ENCODE measurements at places on chromosomes 4 and X.

- DNase-seq = no peak
These were observed 19.5 kb upstream of the CCNI start for GRCh38 chr4:77095101-77095821.

DNA sequence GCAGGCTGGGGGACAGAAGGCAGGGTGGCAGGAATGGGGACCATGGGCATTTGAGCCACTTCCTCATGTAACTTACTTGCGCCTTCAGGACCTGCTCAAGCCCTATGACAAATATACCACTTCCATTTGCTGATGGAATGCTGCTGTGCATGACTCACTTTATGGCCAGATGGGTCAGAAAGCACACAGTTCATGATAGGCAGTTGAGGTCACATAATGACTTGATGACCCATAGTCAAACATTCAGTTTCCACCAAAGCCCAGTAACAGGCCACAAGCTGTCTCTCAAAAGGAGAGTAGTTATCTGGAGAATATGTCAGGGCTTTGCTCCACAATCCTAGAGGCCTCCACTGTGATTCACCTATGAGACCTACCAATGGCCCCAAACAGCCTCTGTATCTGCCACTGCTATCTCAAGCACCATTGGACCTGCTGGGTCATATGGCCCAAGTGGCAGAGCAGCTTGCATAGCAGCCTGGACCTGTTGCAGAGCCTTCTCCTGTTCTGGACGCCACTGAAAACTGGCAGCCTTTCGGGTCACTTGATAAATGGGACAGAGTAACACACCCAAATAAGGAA, 5.3 kb upstream of the PAPSS1 start:
- DNase-seq = no peak

GRCh38 chr4:163673848-163674697, 179.6 kb downstream of the TMA16 start:
- DNase-seq = no peak

DNA sequence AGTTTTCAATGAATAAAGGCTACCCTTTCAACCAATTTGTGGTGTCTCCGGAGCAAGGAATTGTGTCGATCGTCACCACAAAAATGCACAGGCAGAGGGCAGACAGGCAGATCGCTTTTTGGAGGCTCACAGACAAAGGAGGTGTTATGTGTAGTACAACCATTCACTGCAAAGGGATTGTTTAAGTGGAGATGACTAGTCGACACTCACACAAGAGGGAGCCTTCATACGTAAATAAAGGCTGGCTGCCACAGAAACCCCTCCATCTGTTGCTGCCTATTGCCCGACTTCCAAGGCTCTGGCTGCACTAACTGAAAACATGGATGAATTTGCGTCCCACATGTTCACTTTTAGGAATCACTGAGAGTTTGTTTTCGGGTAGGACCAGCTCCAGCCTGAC, 281.1 kb downstream of the NKX6-1 start:
- DNase-seq = no peak

DNA sequence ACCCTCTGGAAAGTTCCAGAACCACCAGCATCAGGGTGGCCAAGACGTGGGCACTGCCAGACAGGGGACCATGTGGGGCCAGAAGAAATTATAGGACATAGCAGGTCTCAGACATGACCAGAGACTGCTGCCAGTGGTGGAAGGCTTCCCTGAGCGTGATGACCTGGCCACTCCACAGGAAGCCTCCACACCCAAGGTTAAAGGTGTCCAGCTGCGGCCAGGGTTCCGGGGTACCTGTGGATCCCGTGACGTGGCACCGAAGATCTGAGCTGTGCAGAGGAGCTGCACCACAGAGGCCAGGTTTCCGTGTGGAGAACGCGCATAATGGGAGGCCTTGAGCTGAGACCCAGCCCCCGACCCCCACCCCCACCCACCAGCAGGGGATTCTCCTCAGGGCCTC, 16.4 kb upstream of the CTBP1 start:
- no peak for DNase-seq

DNA sequence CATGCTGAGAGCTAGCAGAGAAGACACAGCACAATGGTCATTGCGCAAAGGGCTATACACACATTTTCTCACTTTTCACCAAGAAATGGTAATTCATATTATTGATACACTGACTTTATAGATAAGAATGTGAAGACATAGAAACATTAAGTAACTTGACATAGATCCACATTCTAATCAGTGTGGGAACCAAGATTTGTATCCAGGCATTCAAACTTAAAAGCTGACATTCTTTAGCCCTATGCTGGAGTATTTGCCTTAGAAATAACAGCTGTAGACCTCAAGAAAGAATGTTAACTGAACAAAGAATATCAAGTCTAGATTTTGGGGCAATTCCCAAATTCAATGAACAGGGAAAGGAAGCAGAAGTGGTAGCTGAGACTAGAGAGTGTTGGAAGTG, 384.8 kb downstream of the IL15 start:
- no peak for DNase-seq
